CD8-positive, alpha-beta T cell (primary cell): ENCODE measurements at places on chromosomes 13 and 19.

- no peak for DNase-seq
These were observed 188.2 kb downstream of the KCNRG start for GRCh38 chr13:50203256-50203941.

DNA sequence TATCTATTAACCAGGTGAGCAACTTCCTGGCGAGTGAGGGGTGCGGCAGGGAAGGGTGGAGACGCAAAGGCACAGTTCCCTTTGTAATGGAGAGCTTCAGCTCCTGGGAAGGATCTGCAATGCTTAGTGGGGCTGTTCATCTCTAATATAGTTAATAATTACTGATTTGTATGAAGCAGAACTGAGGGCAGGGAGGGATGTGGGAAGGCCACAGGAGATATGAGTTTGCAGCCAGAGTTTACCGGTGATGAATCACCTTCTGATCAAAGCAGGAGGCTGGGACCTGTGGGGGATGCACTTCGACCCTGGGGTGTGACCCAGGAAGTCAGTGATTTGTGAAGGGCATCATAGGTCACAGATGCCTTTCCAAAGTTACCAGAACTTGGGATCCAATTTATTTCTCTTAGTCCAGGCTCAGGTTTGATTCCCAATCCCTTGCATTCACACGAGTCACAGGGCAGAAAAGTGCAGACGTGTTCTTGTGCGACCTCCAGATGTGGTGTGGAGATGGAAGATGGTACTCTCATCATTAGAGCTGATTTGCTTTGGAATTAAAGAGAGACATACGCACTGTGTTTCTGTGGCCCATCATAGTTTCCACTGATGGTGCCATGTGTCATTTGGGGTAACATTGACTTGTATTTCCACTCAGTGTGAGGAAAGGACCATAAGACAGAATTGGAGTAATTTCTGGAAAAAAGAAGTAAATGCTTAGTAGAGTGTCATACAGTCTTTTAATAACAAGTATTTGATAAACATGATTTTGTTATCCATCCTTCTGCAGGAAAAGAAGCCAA lies 55.0 kb downstream of the LRCH1 start:
- no peak for DNase-seq

- DNase-seq, result no peak
These were observed 12.7 kb downstream of the ATP4B start for GRCh38 chr13:113645329-113645728.

DNA sequence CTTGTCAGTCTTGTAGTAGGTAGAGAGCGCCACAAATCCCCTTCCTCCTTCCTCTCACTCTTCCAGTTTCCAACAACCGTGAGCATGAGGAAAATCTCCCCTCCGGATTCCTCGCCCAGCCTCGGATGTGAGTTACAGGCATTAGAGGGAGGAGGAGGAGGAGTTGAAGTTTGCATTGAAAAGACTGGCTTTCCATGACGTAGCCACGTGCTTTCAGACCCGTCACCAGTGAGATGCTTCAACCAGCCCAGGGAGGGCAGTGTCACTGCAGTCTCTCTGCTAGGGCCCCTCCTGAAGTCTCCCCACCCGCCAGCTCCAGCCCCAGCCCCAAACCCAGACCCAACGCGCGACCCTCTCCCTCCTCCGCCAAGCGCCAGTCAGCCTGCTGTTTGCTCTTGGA lies 442 bp upstream of the FGF14 start:
- DNase-seq, result peak; percentile 43

GRCh38 chr13:39253774-39254173 lies 215.5 kb downstream of the NHLRC3 start:
- no peak for DNase-seq

GRCh38 chr13:92745258-92745657 lies 481.3 kb upstream of the GPC6 start:
- no peak for DNase-seq

DNA sequence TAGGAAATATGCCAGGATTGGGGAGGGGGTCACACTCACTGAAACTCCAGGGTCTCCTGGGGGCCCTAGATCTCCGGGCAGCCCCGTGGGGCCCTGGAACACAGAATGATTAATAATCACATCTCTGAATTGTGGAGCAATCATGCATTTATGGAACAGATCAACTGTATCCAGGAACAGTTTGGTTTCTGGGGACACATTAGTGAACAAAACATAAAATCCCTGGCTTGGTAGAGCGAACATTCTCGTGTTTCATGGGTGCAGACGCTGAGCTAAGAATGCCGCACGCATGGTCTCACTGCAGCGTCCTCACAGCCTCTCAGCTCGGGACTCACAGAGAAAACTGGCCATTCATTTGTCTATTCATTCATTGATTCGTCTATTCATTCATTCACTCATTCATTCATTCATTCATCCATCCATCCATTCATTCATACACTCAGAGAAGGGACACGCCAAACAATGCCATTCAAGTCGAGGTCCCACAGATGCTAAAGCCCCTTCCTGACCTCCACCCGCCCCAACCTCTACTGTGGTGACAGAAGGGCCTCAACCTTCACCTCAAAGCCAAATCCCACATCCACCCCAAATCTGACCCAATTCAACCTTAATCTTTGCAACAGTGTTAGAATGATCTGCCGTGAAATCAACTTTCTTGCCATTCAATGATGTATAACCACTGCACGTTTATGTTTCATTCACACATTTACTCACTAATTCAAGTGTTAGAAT lies 35.0 kb upstream of the OLFM2 start:
- DNase-seq, result no peak

DNA sequence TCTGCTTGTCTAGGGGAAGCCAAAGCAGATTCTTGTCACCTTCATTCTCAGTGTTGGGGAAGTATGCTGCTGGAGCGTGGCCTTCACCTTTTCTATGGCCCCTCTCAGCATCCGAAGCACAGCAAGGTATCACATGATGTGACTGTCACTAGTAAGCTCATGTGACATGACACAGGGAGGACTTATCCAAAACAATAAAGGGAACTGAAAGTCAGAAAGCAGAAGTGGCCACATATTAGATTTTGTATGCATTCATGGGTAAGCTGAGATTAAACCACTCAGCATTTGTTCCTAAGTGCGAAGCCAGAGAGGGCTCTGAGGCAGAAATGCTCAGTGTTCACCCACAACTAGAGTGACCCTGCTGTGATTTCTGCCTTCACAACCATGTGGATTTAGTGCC lies 72.8 kb upstream of the PCDH8 start:
- DNase-seq, result no peak

GRCh38 chr13:25371875-25372283 lies at the start of gene ATP8A2:
ATP8A2 (plus strand) TSS chr13:25371974; CDS start chr13:25372213, 239 bp downstream.
- DNase-seq, result no peak
